CD4-positive, alpha-beta T cell (primary cell): ENCODE measurements at places on chromosomes 5 and 9.

DNA sequence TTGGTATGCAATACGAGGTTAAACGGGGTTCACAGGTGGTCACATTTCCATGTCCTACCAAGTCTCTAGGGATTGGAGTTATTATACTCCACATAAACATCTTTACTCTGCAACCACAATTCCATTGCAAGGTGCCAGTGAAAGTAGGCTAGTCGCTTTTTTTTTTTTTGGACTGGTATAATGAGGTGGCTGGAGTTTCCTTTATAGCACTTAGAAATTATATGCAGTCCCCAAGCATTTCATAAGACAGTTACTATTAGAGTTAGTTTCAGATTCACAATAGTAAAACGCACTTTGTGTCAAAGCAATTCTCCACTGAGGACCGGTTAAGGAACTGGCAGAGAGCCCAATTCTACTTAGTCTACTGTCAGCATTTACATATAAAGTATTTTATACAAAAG, 1.4 kb downstream of the MEF2C start:
- peaks cover 18% of the 10 kb centered on the region for H3K27me3 ChIP-seq
- DNase-seq, result no peak
- no peak overlapping the region for H3K27ac ChIP-seq
- H3K4me3 ChIP-seq, result peak overlapping the region; percentile 43
- no peaks in the 10 kb centered on the region for H3K36me3 ChIP-seq

DNA sequence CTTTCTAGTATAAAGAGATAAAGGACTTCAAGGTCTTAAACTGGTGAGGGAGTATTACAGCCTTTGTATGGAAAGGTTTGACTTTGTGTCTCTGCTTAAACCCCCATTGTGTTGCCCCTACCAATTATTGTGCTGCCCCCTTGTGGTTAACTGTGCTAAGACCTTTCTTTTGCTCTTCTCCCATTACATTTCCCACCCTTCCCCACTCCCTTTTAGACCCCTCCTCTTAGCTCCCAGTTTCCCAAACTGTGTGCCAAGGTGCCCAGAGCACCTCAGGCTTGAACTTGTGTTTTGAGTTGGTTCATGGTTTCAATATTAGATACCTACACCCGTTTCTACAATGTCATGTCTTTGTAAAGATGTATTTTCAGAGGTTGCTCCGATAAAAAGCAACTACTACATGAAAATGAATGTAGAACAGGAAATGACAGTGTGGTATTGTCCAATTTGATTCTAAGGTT, 2.9 kb downstream of the JAK2 start:
- H3K27me3 ChIP-seq, result no peaks in the 10 kb centered on the region
- peaks cover 13% of the 10 kb centered on the region for H3K36me3 ChIP-seq
- peak overlapping the region; percentile 23 for H3K27ac ChIP-seq
- H3K4me1 ChIP-seq, result peaks cover 31% of the 10 kb centered on the region

- H3K4me1 ChIP-seq, result no peaks in the 10 kb centered on the region
- no peak overlapping the region for H3K4me3 ChIP-seq
- no peak overlapping the region for H3K27ac ChIP-seq
- no peaks in the 10 kb centered on the region for H3K36me3 ChIP-seq
- peaks cover 19% of the 10 kb centered on the region for H3K27me3 ChIP-seq
Observed at GRCh38 chr5:38888041-38888440, 42.2 kb downstream of the OSMR start.

- DNase-seq, result peak; percentile 54
- peak overlapping the region; percentile 29 for H3K4me3 ChIP-seq
- peak overlapping the region; percentile 81 for H3K27ac ChIP-seq
- H3K36me3 ChIP-seq, result no peaks in the 10 kb centered on the region
Observed at GRCh38 chr9:89522261-89522958, 24.5 kb upstream of the SEMA4D start.

DNA sequence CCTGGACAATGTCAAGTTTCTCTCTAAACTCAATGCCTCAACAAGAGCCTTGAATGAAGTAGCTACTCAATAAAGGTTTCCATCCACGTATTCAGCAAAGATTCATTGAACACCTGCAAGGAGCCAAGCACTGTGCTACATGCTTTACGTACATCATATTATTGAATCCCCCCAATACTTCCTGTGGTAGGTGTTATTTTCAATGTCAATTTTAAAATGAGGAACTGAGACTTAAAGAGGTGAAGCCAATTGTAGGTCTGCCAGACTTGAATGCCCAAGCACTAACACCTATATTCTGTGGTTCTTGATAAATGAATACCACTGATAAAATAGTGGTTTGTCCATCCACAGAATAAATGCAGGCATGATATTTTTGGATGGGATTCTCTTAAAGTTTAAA, 162.3 kb downstream of the DRD1 start:
- no peak for DNase-seq
- peaks cover 7% of the 10 kb centered on the region for H3K27me3 ChIP-seq
- H3K27ac ChIP-seq, result no peak overlapping the region
- H3K4me3 ChIP-seq, result no peak overlapping the region
- H3K4me1 ChIP-seq, result no peaks in the 10 kb centered on the region

DNA sequence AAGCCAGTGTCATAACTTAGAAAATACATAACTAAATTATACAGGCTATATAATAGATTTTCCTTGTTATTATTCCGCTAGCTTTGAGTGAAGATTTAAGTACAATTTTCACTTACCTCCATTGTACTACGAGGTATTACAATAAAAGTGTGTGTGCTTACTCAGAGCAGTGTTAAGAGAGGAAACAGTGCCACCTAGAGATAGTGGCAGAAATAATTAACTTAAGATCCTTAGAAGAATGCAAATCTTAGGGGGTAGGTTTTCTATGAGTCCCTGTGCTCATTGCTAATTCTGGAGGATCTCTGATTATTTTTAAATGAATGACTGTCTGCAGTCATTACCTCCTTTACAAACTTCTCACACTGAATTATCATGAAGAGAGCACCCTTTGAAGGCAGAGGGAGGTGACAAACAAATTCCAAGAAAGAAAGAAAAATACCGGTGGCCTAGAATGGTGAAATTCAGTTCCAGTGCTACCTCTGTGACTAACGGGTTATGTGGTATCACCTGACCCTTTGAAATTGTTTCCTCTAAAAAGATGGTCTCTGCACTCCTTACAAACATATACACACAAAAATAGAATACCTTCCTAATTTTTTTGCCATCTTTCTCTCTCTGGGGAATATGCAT, 379.8 kb downstream of the TRIM36 start:
- no peak overlapping the region for H3K27ac ChIP-seq
- H3K27me3 ChIP-seq, result no peaks in the 10 kb centered on the region
- H3K36me3 ChIP-seq, result no peaks in the 10 kb centered on the region
- DNase-seq, result no peak

- H3K4me1 ChIP-seq, result no peaks in the 10 kb centered on the region
- no peaks in the 10 kb centered on the region for H3K36me3 ChIP-seq
- no peak for DNase-seq
- H3K4me3 ChIP-seq, result no peak overlapping the region
Observed at GRCh38 chr9:31674264-31674663, 710.2 kb upstream of the ACO1 start.

DNA sequence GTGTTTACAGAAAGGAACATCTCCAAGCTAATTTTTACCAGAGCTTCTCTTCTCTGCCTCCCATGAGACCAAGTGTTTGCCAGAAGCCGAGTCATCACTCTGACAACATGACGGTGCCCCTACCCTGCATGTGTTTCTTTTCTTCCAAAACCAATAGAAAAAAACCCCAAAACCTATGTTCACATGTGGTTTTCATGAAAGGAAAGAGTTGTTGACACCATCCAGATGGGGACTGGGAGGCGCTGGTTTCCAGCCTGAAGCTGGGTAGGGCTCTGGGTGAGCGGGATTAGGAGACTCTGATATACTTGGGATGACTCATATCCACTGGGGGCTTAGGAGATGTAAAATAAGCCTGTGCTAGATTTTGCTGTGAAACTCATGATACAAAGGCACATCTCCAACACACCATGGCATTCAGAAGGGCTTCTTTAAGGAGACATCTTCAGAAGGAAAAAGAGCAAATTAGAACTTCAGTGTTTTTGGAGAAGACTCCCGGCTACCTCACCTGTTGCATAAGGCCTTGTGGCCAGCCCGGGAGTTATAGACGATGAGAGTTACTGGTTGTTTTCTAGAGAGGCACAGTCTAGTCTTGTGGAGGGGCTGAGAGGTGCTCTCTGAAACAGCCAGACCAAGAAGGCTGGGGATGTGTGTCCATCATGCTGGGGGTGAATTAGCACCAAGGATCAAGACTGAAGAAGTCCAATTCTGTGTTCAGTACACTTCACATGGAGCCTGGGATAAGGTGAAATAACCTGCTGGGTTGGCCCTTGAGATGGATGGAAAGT, 108.9 kb upstream of the LHFPL2 start:
- H3K4me3 ChIP-seq, result no peak overlapping the region
- DNase-seq, result no peak
- H3K36me3 ChIP-seq, result no peaks in the 10 kb centered on the region
- no peak overlapping the region for H3K27ac ChIP-seq
- H3K27me3 ChIP-seq, result peaks cover 2% of the 10 kb centered on the region

GRCh38 chr9:71333321-71333720, 211.9 kb upstream of the TRPM3 start:
- no peak overlapping the region for H3K4me3 ChIP-seq
- no peaks in the 10 kb centered on the region for H3K4me1 ChIP-seq
- H3K27me3 ChIP-seq, result peaks cover 15% of the 10 kb centered on the region
- H3K27ac ChIP-seq, result no peak overlapping the region
